ENCODE measurements at places on chromosomes 6 and 20.

DNA sequence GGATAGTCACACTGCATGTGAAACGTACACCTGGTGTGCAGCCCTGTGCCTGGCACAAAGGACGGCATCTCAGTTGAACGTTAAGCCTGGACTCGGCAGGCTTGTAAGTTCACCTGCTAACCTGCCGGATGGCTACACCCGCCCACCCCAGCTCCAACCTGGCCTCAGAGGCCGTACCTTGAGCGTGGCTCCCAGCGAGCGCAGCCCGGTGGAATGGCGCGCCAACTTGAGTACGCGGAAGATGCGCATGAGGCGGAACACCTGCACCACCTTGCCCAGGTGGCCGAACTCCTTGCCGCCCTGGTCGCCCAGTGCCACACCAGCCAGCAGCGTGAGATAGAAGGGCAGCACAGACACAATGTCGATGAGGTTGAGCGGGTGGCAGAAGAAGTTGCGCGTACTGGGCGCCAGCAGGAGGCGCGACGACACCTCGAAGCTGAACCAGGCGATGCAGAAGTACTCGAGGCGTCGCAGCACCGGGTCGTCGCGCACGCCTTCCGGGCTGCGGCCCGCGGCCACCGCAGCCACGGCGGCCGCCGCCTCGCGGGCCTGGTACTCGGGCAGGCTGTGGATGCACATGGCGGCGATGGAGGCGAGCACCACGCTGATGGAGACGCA, 3.3 kb downstream of the KCNS1 start:
- peak; percentile 47 for DNase-seq

- peak; percentile 44 for DNase-seq
Measured at GRCh38 chr6:153727885-153728284, 311.2 kb upstream of the OPRM1 start.

- DNase-seq, result peak; percentile 86
Measured at GRCh38 chr6:4402477-4402976, 267.2 kb upstream of the ECI2 start.

DNA sequence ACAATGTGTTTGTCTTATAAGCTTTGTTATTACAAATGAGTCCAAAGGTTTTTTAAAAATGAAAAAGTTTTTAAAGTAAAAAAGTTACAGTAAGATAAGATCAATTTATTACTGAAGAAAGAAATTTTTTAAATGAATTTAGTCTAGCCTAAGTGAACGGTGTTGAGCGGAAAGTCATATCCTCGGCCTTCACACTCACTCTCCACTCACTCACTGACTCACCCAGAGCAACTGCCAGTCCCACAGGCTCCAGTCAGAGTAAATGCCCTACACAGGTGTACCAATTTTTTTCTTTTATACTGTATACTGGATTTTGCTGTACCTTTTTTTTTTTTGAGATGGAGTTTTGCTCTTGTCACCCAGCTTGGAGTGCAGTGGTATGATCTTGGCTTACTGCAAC, 42.7 kb upstream of the AGPAT4 start:
- DNase-seq, result no peak

- DNase-seq, result no peak
Measured at GRCh38 chr6:149905371-149905910, 7.5 kb upstream of the RAET1E start.

GRCh38 chr6:136466777-136467176, 83.4 kb downstream of the MAP7 start:
- DNase-seq, result no peak

DNA sequence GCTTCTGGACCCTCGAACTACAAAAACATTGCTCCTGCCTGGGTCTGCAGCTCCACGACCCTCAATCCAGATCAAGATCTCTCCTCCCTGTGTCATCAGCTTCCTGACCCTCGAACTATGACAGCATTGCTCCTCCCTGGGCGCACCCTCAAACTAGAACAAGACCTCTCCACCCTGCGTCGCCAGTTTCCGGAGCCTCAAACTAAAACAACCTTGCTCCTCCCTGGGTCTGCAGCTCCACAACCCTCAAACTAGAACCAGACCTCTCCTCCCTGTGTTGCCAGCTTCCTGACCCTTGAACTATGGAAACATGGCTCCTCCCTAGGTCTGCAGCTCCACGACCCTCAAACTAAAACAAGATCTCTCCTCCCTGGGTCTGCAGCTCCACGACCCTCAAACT, 339.7 kb upstream of the SULF2 start:
- no peak for DNase-seq

- peak; percentile 6 for DNase-seq
Measured at GRCh38 chr20:61556673-61557072, 304.6 kb downstream of the CDH4 start.

DNA sequence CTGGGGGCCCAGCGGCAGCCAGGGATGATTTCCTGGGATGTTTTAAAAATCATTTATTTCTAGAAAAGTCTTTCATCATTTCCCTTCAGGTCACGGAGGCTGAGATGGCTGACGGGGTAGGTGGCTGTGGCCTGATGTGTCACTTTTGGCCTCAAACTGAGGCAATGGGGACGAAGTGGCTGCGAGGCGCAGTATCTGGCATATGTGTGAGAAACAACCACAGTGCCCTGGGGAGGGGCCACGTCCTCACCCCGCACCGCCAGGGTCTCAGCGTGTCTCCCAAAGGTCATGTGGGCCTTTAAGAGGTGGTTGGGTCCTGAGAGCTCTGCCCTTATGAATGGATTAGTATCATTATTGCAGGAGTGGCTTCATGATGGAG, 120.0 kb downstream of the CEBPB start:
- no peak for DNase-seq

GRCh38 chr20:16405254-16405653, 168.0 kb downstream of the KIF16B start:
- no peak for DNase-seq

GRCh38 chr20:34886122-34886521, 9.7 kb downstream of the ACSS2 start:
- DNase-seq, result no peak

DNA sequence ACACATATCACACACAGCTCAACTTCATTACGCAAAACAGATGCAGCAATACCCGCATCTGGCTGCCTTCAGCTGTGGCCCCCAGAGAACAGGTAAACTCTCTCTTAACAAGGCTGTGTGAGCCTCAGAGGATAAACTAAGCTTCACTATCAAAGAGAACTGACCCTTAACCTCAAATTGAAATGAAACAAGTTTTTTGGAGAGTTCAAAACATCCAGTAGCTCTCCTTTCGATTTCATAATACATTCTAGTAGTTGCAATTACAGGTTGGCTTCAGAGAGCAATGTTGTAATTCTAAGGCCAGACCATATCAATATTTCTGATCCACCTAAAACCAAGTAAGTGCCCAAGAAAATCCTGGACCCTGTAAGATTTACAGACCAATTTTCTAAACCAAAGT, 113.5 kb downstream of the FAXC start:
- no peak for DNase-seq

GRCh38 chr6:20716865-20717264, 182.6 kb downstream of the CDKAL1 start:
- DNase-seq, result no peak

DNA sequence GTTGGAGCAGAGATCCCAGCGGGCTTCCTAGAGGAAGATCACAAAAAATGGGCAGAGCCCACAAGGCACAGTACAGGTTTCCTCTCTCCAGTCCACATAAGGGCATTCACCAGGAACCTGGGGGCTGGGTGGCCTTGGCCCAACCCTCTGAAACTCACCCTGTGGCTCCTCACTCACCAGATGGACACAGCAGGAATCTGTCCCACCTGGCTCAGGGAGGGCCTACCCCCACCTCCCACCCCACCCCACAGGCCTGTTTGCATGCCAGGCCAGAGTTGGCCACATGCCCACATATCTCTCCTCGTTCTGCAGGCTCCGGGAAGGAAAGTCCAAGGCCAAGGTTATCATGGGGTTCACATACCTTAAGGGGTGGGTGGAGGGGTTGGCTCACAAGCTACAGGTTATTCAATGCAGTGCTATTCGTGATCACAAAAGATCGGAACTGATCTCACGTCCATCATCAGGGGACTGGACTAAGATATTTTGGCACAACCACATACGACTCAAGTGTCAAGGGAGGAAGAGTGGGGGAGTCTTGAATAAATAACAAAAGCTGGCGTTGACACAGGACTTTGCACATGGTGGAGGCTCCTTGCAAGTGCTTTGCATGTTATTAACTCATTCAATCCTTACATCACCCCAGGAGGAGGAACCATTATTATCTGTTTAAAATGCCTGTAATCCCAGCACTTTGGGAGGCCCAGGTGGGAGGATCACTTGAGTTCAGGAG, 13.0 kb downstream of the RIPOR3 start:
- DNase-seq, result no peak

All from fibroblast of skin of back (primary cell).